CD4-positive, alpha-beta T cell treated with Interleukin-17A for 4 hours (primary cell): ENCODE measurements at places on chromosomes 2 and 18.

GRCh38 chr18:30280861-30281470 lies 761.6 kb downstream of the DSC3 start:
- no peak for DNase-seq

DNA sequence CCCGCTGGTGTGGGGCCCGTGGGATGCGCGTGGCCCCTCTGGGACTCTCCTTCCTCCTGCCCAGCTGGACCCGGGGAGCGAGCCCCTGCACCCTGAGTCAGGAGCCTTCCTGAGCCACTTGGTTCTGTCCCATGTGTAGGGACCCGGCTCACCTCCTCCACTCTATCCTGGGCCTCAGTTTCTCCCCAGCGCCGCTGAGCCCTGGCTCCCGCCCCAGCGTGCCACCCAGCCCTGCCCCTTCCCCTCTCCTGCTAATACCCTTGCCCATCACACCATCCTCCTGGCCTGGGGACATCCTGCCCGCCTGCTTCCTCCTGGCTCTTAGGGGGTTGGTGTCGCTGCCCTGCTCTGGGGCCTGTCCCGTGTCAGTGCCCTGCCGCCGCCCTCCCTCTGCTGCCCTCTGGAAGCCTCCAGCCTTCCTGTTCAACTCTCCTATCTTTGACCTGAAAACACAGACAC lies 24.8 kb downstream of the GPC1 start:
- peak; percentile 1 for DNase-seq

DNA sequence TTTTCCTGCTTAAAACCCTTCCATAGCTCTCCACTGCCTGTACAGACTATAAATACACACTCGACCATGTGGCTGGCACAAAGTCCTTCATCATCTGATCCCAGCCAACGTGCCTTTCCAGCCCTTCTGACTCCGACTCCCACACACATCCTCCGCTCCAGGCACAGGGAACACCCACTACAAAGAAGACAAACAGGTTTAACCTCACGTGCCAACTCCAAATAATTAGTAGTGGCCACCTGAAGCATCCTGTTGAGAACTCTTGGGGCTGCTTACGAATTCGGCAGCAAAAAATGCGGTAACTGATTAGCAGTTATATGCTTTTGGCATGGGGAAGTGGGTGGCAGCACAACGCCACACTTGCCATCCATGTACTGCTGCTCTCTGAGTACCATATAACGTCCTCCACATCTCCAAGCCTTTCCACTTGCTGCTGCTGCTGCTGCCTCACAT lies 12.1 kb downstream of the SPIRE1 start:
- no peak for DNase-seq

- no peak for DNase-seq
Measured at GRCh38 chr18:73741946-73742345, 405.7 kb downstream of the FBXO15 start.

DNA sequence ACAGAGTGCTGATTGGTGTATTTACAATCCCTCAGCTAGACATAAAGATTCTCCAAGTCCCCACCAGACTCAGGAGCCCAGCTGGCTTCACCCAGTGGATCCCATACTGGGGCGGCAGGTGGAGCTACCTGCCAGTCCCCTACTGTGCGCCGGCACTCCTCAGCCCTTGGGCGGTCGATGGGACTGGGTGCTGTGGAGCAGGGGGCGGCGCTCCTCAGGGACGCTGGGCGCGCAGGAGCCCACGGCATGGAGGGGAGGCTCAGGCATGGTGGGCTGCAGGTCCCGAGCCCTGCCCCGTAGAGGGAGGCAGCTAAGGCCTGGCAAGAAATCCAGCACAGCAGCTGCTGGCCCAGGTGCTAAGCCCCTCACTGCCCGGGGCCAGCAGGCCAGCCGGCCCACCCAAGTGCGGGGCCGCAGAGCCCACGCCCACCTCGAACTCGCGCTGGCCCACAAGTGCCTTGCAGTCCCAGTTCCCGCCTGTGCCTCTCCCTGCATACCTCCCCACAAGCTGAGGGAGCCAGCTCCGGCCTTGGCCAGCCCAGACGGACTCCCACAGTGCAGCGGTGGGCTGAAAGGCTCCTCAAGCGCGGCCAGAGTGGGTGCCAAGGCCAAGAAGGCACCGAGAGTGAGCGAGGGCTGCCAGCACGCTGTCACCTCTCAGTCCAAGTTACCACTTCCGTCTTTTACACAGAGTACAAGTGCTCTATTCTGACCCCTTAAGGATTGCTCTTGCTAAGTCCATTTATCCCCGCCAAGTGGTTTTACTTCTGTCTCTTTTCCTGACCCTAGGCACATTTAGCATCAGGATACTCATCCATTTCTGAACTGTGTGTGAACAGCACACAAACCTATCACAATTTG lies 1.7 kb upstream of the RPE start:
- no peak for DNase-seq

DNA sequence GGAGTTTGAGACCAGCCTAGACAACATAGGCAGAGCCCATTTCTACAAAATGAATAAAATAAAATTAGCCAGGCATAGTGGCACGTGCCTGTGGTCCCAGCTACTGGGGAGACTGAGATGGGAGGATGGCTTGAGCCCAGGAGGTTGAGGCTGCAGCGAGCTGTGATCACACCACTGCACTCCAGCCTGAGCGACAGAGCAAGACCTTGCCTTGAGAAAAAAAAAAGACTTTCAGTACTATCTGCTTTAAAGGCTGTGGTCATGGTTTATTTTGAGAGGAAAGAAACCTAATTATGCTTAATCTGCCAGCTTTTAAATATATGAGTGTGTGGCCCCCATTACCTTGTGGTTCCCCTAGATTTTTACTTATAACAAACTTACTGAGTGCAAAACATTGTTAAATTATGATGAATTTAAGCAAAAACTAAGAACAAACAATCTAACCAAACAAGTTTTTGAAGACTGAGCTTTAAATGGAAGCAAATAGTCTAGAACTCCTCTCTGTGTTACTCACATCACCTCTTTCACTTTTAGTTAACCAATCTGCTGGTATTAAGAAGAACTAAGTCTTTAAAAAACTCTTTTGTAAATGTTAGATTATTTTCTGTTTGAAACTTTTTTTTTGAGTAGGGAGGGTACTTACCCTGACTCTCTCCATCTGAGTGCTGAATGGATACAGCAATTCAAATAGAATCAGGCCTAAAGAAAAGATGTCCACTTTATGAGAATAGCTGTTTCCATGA lies 65.4 kb downstream of the EIF2AK3 start:
- no peak for DNase-seq

DNA sequence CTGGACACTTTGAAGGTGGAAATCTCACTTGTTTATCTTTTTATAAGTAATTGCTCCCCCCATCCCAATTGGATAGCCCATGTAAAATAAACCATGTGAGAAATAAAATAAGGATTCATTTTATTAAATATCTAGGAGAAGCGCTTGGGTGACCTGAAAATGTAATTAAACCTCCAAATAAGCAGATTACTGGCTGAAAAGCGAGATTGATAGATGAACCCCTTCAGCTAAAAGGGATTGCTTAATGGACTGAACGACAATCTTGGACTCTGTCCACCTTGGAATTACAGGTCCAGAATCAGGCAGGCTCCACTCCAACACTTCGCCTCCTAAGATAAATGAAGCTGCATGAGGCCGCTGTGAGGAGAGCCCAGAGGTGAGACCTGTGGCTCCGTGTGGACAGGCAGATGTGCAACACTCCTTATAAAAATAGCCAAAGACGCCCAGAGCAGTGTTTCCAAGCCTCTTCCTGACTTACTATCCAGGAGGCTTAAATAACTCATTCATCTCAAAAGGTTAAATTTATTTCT lies 441.5 kb downstream of the MTX2 start:
- DNase-seq = no peak

- no peak for DNase-seq
Measured at GRCh38 chr2:147345246-147345645, 499.6 kb upstream of the ACVR2A start.

DNA sequence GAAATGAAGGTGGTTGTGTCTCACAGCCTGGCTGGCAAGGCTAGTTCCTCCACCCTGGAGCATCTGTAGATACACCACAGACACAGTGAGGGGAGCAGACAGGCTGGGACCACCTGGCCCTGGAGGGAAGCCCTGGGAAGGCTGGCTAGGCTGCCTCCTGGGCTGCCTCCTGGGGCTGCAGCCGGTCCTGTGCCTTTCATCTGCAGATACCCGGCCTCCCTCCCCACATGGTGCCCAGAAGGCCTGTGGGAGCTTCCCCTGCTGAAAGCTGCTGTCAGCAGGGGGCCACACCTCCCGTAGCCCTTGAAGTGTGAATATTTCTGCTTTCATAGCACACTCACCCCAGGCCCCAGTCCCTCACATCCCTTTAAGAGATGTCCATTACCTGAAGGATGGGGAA lies 37.6 kb downstream of the SDC1 start:
- DNase-seq = no peak

DNA sequence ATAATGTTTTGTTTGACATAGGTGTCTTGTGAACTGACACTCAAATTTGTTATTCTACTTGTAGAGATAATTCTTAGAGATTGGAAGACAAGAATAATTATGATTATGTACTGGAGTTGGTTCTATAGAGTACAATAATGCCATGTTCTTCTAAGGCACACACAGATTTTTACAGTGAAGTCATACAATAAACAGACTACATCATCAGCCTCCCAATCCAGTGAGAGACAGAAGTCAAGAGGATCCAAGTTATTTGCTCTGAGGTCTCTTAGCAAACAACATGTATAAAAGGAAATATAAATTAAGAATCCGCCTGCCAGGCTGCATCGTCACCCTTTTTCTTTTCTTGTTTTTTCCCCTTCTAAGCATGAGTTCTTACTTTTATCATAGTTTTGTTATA lies 613.5 kb upstream of the SETBP1 start:
- DNase-seq = no peak

DNA sequence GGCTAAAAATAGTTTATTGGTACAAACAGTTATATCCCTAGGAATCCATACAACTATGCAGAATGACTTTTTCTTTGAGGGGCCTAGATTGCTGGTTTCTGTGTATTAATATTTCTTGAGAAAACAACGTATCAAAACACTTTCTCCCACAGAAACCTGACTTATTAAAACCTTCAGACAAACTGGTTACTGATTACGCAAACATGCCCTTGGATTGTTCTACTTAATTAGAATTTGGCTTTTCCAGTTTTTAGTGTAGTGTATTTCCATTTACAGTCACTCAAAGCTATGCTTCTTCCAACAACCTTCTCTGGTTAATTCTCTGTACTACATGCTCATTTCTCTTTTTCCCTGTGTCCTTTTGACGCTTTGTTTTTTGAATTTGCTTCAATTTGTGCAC lies 20.0 kb downstream of the VAPA start:
- no peak for DNase-seq

DNA sequence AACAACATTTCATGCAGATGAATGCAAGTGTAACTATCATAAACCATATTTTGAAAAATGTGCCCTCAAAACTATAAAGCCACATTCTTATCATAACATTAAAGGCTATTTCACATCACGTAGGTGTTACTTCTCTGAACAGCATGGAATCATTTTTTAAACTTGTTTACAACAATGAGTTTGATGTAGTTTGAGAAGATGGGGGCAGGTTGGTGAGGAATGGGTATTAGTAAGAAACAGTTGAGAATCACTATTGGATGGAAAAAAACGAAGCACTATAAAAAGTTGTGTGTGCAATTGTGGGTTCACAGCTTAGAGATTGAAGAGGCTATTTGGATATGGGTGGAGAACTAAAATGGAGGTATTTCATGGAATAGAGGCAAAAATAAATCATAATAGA lies 569.1 kb downstream of the ARHGAP15 start:
- no peak for DNase-seq

- no peak for DNase-seq
Measured at GRCh38 chr18:59094569-59094968, 45.1 kb upstream of the SEC11C start.

GRCh38 chr2:106095478-106096298 lies 98.4 kb downstream of the UXS1 start:
- peak; percentile 92 for DNase-seq

DNA sequence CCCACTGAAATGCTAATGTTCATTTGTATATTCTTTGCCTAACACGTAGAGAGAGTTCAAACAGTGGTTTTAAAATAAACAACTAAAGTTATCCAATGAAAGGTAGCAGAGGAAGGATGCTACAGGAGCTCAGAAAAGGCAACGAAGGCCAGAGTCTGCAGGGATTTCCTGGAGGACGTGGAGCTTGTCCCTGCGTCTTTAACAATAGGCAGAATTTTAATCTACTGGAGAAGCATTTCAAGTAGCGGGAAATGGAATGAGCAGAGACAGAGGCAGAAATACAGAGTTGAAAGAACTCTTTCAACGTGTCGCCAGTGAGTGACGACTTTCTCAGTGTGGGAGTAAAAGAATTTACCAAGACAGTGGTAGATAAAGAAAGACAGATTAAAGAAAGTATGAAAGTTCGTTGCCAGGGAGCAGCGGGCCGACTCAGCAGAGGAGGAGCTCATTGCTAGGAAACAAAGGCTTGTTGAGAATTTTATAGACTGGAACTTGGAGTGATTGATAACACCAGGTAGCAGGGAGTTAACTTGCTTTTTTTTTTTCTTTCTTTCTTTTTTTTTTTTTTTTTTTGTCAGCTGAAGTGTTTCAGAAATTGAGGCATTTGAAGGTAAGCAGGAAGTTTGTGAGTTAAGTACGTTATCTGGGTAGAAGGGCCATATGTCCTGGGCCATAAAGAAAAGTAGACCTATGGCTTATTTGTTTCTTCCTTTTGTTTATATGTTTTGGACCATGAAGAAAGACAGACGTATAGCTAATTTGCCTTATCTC lies 625 bp upstream of the NBAS start:
- peak; percentile 33 for DNase-seq

DNA sequence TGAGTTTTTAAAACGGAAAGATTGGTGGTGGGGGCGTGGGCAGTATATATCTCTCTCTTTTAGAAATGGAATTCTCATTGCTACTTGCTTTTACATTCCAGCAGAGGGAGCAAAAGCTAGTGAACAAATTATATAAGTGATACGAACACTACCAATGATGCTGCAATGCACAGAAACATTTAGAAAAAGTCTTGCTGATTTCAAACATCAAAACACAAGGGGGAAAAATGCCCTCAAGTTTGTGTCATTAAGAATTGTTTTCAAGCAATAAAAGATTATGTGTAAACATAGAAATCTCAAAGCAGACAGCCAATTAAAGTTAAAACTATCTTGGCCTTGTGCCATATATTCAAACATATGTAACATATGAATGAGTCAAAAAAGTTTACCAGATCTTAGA lies 296.3 kb upstream of the KCNJ3 start:
- DNase-seq = no peak

- DNase-seq = no peak
Measured at GRCh38 chr2:134348760-134349159, 94.9 kb downstream of the MGAT5 start.

GRCh38 chr2:129720761-129721160 lies 258.7 kb upstream of the RAB6C start:
- DNase-seq = no peak

GRCh38 chr2:33137331-33137730 lies 190.6 kb downstream of the LTBP1 start:
- DNase-seq = no peak
